ENCODE measurements at places on chromosomes 2 and 18. TPM values are rescaled to one million over a fixed set of nuclear protein-coding genes. Genes with fewer than 3 reads are reported as not detected.

KIF3C gene
- total RNA-seq, result 23.3 TPM

NYAP2 gene
- total RNA-seq, result not detected

- DNase-seq, result no peak
These were observed 198.5 kb downstream of the FHOD3 start for GRCh38 chr18:36496022-36496421.

DNA sequence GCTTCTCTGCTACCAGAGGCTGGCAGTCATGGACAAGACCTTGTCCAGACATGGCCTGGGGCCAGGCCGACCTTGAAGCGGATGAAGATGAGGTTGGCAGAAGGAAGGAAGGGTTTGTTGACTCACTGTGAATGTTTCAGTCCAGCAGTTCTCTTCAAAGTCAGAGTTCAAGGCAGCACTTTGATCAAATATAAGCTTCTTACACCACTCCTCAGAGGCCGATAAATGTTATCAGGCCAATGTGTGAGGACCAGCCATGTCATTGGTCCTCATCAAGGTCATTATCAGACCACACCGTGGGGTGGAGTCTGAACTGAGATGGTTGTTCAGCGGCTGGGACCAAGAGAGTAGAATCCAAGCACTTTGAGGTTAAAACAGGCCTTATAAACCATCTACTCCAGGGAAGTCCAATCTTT, 35.5 kb downstream of the QPCT start:
- peak; percentile 78 for DNase-seq

DNA sequence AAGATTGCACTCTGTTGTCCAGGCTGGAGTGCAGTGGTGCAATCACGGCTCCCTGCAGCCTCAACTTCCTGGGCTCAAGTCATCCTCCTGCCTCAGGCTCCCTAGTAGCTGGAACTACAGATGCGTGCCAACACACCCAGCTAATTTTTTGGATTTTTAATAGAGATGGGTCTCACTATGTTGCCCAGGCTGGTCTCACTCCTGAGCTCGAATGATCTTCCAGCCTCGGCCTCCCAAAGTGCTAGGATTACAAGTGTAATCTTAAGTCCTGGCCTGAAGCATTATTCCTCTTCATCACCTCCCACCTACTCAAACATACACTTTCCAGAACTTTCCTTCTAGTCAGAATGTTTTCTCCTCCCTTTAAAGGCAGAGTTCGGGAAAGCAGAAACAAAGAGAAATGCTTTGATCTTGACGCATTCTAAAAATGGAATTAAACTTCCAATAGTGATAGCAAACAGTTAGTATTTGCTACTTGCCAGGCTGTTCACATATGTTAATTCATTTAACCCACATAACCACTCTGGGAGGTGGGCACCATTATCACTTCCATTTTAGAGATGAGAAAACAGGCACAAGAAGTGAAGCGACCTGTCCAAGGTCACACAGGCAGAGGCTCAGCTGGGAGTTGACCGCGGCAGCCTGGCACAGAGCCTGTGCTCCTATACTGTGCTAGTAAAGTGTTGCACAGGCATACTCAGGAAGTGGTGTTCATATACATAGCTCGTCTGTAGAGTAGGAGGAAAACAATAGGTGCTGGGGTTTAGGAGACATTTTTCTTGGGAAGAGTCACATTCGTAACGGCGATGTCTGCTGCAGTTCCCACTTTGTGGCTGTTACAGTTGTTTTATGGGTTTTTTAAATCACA, 24.6 kb downstream of the TEX44 start:
- peak; percentile 29 for DNase-seq

GRCh38 chr18:62781893-62782292, 66.6 kb downstream of the PHLPP1 start:
- peak; percentile 35 for DNase-seq

GRCh38 chr2:54535599-54536195, 79.6 kb downstream of the SPTBN1 start:
- no peak for DNase-seq

DNA sequence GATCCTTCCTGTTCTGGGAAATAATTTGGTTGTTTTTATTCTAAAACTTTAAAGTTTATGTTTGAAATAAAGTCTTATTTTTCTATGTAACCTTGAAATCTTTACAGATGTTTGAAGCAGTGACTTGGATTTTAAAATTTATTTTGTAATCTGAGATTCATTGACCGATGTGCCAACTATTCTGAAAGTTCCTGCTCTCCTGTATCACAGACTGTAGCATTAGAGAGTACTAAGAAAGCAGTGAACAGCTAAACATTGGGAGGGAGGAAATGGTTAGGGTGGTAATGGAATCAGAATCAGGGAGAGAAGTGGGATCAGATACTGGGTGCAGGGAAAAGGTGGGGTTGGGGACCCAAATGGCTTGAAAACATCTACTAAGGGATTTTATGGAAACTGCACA, 69.9 kb downstream of the CDC42EP3 start:
- DNase-seq, result no peak

DNA sequence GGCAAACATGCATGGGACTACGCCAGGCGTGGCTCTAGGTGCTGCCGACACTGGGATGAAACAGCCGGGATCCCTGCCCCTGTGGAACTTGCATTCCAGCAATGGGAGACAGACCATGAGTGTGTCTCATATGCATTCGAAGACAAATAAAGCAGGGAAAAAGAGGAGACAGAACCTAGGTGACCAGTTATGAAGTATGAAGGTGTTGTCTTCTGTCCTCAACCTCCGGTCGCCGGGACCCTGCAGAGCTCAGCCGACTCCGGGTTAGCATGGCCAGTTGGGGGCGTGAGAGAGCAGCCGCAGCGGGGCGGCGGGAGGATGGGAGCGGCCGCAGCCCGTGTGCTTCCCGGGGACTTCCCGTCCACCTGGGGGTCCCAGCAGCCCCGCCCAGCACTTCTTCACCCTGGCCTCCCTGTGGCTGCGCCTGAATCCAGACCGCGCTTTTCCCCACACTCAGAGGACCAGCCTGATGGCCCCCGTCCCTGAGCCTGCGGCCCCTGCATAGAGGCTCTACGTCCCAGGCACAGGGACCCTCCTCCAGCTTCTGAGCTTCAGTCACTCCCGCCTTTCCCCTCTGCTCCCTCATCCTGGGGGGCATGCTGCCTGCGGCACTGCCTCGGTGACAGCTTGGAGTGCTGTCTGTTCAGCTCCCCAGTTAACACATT, 11.4 kb downstream of the ID2 start:
- peak; percentile 38 for DNase-seq

- no peak for DNase-seq
These were observed 62.2 kb downstream of the KIAA2012 start for GRCh38 chr2:202135091-202135874.

GRCh38 chr18:56825878-56826277, 174.7 kb downstream of the WDR7 start:
- DNase-seq, result no peak
